ENCODE measurements at places on chromosomes 2 and 18.

GRCh38 chr2:100247256-100248043 lies 74.9 kb downstream of the LONRF2 start:
- no peak for DNase-seq

- DNase-seq: no peak
Observed at GRCh38 chr2:102268510-102269199, 42.7 kb upstream of the IL1RL1 start.

DNA sequence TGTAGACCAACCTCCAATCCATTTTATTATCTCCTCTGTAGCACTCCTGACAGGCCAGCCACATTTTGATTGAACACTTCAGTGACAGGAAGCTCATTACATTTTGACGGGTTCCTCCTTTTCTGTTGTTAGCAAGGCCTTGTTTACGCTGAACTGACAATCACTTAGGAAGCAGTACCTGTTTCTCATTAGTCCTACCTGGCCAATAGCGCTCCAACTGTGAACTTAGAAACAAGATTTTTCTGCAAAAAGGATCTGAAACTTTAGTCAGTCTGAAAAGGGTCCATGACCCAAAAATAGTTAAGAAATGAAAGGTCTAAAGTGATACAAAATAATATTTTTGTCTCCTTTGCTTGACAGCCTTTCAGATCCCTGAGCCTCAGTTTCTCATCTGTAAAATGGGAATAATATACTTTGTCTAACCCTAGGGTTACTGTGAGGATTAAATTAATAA lies 119.6 kb upstream of the MSTN start:
- DNase-seq: no peak

- no peak for DNase-seq
Observed at GRCh38 chr2:10469955-10470608, 22.0 kb upstream of the ODC1 start.

- DNase-seq: no peak
Observed at GRCh38 chr18:8300751-8301410, 308.4 kb upstream of the RAB12 start.

GRCh38 chr2:12778369-12778768 lies 61.6 kb downstream of the TRIB2 start:
- DNase-seq: no peak

DNA sequence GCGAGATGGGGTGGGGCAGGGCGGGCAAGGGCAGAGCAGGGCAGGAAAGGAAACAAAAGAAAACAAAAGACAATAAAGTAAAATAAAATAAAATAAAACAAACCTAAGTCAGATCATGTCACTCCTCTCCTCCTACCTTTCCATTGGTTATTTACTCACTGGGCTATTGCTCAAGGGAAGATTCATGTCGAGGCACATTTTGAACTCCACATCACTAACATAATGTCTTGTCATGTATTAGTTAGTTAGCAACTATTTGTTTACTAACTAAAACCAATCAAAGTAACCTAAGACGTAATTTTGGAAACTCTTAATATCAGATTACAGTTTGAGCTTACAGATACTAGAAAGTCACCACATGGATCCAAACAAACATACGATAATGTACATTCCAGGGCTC lies 2.2 kb downstream of the C1D start:
- no peak for DNase-seq

GRCh38 chr2:8550937-8551621 lies 130.8 kb upstream of the ID2 start:
- no peak for DNase-seq

- no peak for DNase-seq
Observed at GRCh38 chr2:86338778-86339295, 1.4 kb upstream of the REEP1 start.

GRCh38 chr18:9126337-9126736 lies 10.2 kb upstream of the ANKRD12 start:
- DNase-seq: no peak

GRCh38 chr2:45382744-45383143 lies 228.3 kb downstream of the SRBD1 start:
- no peak for DNase-seq

- DNase-seq: no peak
Observed at GRCh38 chr2:102025583-102026267, 34.0 kb downstream of the IL1R2 start.

DNA sequence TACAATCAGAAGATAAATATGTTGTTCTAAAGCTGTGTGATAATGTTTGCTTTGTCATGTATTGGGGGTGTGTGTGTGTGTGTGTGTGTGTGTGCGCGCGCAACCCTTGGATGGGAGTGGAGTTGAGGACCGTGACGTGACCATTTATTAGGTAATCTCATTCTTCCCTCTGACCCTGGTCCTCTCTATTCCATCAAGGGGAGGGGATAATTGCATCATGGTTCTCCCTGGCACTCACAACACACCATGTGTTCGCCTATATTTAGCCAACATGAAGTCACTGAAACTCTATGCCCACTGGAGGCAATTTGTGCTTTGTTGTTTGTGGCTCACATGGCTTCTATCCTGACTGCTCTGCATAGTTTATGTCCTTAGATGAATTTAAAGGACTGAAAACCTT lies 79.8 kb upstream of the LRPPRC start:
- DNase-seq: no peak

- no peak for DNase-seq
Observed at GRCh38 chr2:71462641-71463341, 9.4 kb downstream of the DYSF start.

DNA sequence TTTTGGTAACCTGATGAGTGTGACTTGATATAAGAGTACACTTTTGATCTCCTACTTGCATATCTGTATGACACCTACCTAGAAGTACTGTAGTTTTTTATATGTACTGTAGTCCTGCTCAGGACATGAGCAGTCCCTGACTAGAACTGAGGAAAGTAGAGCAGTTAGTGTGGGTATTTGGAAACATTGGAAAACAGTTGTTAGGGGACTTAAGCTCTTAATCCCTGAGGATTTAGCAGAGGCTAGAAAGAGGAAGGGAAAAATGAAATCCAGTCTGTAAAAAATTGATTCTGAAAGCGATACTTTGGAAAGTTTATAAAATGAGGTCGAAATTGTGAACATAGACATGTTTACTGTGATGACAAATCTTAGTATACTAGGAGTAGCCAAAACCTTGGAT lies 125.6 kb downstream of the NCOA1 start:
- DNase-seq: no peak

GRCh38 chr2:100855606-100856005 lies 35.7 kb downstream of the NPAS2 start:
- DNase-seq: no peak
